Tibial nerve (tissue), 4 donors: ENCODE measurements at places on chromosomes 7 and 10. TPM values are rescaled to one million over a fixed set of nuclear protein-coding genes. Genes with fewer than 3 reads are reported as not detected.
A peak's percentile ranks its signal among the peaks of the same experiment; 100 is the strongest.

GRCh38 chr7:106870983-106871410 is 5.9 kb downstream of the PIK3CG start:
- H3K27me3 ChIP-seq: no peaks in the 10 kb centered on the region
- peaks cover 3% of the 10 kb centered on the region for H3K4me1 ChIP-seq
- H3K36me3 ChIP-seq: peaks cover 7% of the 10 kb centered on the region
- H3K27ac ChIP-seq: no peak overlapping the region
- H3K4me3 ChIP-seq: no peak overlapping the region
- DNase-seq: no peak

GRCh38 chr7:137390076-137390475 is 46.5 kb upstream of the PTN start:
- H3K4me1 ChIP-seq: no peaks in the 10 kb centered on the region
- H3K27me3 ChIP-seq: no peaks in the 10 kb centered on the region
- no peak overlapping the region for H3K27ac ChIP-seq
- no peaks in the 10 kb centered on the region for H3K36me3 ChIP-seq
- DNase-seq: no peak

DNA sequence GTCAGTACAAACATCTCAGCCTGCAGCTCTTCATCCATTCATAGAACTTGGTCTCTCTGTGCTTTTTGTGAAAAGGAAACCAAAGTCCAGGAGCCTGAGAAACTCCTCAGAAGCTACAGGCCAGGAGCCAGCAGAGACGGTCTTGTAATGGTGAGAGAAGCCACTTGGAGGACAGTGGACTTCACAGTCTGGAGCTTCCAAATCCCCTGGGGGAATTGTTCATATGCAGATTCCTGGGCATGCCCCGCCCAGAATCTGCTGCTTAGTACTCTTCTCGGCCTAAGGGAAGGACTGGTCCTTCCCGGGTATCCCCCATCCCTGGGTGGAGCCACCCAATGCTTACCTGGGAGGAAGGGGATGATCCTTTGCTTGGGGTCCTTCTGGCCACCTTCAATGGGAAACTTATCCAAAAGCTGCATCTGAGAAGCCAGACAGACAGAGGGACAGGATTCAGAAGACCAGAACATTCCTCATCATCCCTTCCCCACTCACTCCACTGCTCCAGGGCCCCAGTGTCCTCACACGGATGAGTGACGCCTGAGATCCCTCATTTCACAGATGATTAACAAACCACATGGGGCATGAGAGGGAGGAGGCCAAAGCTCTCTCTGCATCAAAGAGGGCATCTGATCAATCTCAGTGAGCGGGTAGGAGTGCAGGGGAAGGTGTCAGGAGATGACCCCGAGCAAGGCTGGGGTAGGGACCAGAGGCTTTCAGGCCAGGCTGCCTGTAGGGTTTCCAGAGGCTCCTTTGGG is 88.4 kb downstream of the SH3PXD2A start:
- H3K4me3 ChIP-seq: no peak overlapping the region
- no peaks in the 10 kb centered on the region for H3K27me3 ChIP-seq
- no peak for DNase-seq
- peak overlapping the region; percentile 49 for H3K27ac ChIP-seq

DNA sequence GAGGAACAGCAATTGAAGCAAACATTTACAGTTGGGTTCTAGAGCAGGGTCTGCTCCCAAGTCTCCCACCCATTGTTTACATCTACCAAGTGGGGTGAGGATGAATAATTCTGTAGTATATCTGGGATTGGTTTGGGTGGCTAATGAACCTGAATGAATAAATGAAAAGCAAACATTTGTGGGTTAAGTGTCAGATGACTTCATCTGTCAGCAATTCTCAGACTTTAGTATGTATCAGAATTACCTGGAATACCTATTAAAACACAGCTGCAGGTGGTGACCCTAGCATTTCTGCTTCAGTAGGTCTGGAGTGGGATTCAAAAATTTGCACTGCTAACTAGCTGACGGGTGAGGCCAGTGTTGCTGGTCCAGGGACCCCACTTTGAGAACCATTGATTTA is 18.0 kb upstream of the NPVF start:
- no peaks in the 10 kb centered on the region for H3K4me1 ChIP-seq
- H3K4me3 ChIP-seq: no peak overlapping the region
- H3K36me3 ChIP-seq: no peaks in the 10 kb centered on the region
- no peaks in the 10 kb centered on the region for H3K27me3 ChIP-seq
- no peak for DNase-seq

DNA sequence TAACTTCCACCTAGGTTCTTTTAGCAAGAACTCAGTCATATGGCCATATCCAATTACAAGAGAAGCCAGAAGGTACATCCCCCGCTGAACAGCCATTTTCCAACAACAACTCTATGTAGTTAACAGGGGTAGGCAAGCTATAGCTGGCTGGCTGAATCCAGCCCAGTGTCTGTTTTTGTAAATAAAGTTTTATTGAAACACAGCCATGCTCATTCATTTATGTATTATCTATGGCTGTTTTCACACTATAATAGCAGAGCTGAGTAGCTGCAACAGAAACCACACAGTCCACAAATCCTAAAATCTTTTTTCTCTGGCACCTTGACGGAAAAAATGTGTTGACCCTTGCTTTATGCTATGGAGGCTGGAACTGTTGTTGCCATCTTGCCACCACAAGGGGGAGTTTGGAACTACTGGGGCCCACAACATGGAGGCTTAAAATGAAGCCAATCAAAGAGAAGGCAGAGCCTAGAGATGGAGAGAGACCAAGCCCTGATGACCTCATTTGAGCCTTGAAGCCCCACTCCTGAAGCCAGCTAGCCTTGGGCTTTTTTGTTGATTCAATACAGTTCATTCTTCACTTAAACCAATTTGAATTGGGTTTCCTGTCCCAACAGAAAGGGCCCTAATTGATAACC is 33.3 kb upstream of the XPNPEP1 start:
- no peak for DNase-seq
- H3K4me1 ChIP-seq: no peaks in the 10 kb centered on the region
- H3K27ac ChIP-seq: no peak overlapping the region
- no peak overlapping the region for H3K4me3 ChIP-seq
- no peaks in the 10 kb centered on the region for H3K36me3 ChIP-seq

RELN gene
- total RNA-seq: 89.2 TPM

PLA2G12B gene
- not detected for total RNA-seq

IFIT1B gene
- total RNA-seq: not detected
